Activated CD4-positive, alpha-beta T cell treated with anti-CD3 and anti-CD28 coated beads for 24 hours (primary cell): ENCODE measurements at places on chromosomes 13 and 19.

GRCh38 chr19:3054972-3055740, 7.1 kb downstream of the TLE5 start:
- no peak for DNase-seq

DNA sequence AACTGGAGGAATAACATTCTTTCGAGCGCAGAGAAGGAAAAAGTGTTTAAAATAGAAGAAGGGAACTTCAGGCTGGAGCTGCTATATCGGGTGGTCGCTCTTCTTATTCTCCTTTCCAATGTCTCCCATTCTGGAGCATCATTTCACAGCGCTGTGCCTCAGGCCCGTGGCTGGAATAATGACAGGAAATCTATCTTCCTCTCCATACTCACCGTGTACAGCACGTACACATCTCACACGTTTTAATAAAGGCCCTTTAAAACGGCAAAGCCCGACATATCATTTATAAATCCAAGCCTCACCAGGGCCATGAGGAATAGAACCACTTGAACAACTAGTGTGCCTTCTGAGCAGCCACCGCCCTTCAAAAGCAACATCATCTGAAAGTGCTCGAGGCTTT, 264.4 kb downstream of the TEX29 start:
- no peak for DNase-seq

GRCh38 chr19:47104680-47105079, 8.9 kb downstream of the ZC3H4 start:
- no peak for DNase-seq

- no peak for DNase-seq
Observed at GRCh38 chr13:23692816-23693215, 122.6 kb downstream of the TNFRSF19 start.

GRCh38 chr19:7787602-7788177, 24.6 kb downstream of the CLEC4M start:
- DNase-seq: no peak

DNA sequence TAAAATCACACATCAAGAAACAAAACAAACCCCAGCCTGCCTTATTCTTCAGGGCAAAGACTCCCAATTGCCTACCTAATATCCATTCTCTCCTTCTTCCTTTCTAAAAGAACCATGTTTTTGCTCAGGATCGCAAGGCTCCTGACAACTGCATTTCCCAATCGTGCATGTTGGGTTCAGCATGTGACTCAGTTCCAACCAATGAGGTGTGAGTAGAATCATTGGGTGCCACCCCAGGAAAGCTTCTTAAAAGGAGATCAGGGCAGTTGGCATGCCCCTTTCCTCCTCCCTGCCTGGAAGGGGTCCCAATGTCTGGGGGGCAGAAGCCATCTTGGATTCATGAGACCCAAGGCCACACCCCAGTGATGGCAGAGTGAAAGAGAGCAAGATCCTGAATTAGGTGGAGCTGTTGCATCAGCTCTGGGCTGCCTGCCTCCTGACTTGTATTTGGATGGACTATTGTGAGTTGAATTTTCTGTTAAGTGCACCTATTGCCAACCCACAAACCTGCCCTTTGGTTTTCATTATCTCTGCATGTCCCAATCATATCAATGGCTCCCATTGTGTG, 26.0 kb upstream of the UBAC2 start:
- DNase-seq: no peak

DNA sequence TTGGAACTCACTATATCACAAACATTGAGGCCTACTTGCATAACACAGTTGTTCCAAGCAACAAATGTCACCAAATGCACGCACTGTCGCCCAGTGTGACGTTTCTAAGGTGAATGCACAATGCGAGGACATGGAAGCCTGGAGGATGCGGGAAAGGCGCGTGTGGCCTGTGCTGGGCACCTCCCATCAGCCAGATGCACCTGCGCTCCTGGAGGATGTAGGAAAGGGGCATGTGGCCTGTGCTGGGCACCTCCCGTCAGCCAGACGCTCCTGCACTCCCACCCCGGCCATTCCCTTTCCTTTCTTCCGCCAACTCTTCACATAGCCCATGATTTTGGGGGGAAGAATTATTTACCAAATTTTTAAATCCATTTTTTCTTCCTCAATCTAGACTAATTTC, 202.4 kb upstream of the SOX1 start:
- DNase-seq: no peak

DNA sequence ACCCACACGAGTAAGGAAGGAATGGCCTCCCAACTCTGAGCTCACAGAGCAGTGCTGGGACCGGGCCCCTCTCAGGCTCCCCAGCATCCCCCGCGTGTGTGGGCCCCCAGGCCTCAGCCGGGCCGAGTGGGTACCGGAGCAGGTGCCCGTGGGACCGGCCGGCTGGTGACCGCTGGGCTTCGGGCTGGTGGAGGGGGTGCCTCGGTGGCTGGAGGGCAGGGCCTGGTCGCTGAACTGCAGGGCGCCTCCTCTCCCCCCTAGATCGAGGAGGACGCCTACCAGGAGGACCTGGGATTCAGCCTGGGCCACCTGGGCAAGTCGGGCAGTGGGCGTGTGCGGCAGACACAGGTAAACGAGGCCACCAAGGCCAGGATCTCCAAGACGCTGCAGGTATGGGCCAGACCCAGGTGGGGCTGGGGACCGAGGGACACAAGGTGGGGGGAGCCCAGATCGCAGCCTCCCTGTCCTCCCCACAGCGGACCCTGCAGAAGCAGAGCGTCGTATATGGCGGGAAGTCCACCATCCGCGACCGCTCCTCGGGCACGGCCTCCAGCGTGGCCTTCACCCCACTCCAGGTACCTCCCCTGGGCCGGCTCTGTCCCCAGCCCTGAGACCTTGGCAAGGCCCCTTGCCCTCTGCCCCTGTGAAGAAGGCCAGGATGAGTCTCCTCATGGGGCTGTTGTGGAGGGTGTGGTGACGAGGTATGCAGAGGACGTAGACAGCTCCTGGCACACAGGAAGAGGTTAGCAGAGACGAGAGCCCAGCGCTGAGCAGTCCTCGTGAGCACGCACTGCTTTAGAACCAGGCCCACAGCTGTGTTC, 8.6 kb upstream of the CNOT3 start:
- DNase-seq: no peak

DNA sequence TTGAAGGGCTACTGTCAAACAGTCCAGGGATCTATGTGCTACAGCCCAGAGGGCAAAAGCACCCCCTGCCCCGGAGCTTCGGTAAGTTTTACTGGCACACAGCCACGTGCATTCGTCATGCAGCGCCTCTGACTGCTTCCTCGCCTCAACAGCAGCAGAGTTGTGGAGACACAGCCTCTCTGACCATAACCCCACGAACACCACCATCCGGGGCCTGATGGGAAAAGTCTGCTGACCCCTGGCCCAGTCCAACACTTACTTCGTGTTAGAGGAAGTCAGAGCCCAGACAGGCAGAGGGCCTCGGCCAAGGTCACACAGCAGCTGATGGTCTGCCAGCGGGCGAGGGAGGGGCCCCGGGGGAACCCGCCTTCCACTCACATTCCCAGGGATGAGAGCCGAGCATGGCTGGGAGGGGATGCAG, 5.1 kb downstream of the CBARP start:
- no peak for DNase-seq

DNA sequence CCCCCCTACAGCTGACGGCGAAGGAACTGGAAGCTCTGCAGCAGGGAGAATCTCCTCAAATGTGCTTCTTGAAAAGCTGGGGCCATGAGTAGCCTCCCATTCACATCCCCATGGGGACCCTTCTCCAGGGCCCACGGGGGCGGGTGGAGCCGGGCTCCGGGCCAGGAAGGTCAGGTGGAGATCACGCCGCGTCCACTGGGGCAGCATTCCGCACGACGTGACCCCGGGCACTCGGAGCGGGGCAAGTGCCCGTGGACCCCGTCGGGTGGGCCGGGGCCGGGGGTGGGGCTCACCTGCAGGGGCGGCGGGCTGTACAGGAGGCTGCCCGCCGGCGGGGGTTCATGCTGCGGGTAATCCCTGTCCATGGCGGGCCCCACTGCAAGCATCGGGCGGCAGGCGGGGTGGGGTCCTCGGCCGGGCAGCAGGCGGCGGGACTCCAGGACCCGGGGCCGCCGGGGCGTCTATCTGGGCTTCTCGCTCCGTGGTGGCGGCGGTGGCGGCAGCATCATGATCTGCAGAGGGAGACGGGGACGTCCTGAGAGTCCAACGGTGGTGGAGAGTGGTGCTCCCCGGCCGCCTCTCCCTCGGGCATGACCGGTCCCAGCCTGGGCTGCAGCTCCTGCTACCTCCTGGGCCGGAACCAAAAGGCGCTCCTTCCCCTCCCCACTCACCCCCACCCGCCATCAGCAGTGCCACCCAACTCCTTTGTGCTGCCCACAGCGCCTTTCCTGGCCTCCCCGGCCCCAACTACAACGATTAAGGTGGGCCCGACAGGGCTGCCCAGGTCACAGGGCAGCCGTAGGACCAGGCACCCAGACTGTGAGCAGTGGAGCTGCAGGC, 20.0 kb downstream of the SBNO2 start:
- DNase-seq: no peak

DNA sequence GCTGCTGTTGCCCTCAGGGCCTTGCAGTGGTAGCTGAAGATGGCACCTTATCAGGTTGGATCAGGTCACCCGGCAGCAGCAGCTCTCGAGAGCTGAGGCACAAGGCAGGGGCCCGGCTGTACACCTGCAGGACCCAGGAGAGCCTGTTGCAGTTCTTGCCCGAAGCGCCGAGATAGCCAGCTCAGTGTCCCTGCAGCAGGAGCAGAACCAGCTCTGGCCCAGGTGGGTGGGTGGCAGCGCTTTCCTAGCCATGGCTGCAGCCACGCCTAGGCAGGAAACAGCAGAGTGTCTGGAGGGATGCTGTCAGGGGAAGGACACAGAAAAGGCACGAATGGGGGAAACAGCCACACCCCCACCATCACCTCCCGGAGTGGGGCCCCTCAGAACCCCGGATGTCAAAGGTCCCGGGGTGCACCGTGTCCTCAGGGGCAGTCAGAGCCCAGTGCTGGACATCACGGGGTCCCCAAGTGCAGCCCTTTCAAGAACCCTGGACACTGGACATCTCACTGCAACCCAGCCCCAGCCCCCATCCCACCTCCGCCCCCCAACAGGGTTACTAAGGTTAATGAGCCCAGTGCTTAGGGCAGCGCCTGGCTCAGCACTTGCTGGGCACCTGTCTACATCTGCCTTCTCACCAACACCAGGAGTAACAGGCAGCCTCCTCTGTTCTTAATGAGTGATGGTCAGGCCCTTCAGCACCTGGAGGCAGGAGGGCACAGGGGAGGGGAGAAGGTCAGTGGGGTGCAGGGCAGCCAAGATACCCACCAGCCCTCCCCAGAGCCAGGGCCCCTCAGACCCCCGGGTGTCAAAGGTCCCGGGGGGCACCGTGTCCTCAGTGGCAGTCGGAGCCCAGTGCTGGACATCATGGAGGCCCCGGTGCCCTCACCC, 8.7 kb downstream of the ACP4 start:
- no peak for DNase-seq

- no peak for DNase-seq
Observed at GRCh38 chr13:28753208-28753892, 34.6 kb upstream of the SLC46A3 start.

DNA sequence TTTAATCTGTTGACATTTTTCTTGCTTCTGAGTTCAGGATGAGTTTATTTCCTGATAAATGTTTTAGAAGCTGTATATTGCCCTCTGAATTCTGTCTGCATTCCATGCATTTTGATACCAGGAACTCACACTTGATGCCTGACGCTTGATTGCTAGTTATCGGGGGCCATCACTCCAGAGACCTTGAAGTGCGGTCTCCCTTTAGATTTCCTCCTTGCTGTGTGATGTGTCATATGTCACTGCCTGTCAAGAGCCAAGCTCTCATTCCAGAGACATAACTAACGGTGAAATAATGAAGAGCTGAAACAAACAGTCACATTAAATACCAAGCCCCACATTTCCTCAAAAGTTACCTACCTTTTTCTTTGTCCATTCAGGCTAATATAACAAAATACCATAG, 155.5 kb downstream of the TNFSF13B start:
- DNase-seq: no peak

GRCh38 chr13:60654415-60654814, 257.4 kb downstream of the TDRD3 start:
- DNase-seq: no peak

- DNase-seq: no peak
Observed at GRCh38 chr13:70098669-70099068, 9.0 kb upstream of the ATXN8OS start.

- no peak for DNase-seq
Observed at GRCh38 chr19:7788178-7788932, 25.3 kb downstream of the CLEC4M start.

DNA sequence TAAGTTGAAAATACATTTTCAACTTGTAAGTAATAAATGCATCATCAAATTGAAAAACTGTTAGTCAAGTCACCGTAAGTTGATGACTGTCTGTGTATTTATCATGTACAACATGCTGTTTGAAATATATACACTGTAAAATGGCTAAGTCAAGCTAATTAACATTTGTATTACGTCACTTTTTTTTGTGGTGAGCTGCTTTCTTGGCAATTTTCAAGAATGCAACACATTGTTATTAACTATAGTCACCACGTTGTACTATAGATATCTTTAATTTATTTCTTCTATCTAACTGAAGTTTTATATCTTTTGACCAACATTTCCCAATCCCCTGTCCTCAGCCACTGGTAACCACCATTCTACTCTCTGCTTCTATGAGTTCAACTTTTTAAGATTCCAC, 57.0 kb downstream of the RBM26 start:
- DNase-seq: no peak

DNA sequence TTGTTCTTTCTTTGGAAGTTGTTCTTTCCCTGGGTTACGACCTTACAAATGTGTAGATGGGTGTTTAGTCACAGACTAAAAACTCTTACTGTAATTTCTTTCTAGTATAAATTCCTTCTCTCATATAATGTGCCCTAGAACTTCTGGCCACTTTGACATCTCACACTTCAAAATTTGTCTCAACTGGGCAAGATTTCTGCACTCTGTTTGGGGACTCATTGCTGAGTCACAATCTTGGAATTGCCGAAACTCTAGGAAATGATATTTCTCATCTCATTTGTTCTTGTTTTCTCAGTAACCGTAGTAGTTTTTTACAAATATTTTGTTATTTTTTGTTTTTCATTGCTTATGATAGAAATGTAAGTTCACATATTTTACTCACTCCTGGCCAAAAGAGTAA, 2523.2 kb upstream of the PCDH20 start:
- DNase-seq: no peak

DNA sequence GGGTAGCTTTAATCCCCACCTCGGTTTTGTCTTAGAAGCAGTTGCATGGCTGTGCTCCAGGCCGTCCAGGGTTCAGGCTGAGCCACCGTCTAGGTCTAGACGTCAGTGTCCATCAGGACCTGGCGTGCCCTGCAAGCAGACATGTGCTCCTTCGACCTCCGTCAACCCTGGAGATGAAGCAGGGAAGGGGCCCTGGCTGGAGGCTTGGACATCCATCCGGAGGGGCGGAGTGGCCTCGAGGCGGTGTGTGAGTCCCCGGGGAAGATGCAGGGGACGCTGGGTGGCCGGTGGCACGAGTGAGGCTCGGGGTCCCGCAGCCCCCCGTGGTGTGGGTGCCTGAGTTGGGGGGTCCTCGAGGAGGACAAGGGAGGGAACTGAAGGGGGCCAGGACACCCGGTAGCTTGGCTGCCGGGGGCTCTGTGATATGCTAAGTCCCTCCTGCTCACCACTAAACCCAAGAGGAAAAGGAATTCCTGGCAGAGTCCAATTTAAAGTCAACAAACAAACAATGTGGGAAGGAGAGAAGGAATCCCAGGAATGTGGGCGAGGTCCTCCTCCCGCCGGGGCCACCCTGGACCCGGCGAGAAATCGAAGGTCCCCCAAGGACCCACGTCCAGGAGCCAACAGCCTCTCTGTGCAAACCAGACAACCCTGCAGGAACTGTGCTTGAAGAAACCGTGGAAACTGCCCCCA, 14.9 kb upstream of the PTBP1 start:
- DNase-seq: no peak

- no peak for DNase-seq
Observed at GRCh38 chr19:8025316-8025715, 19.9 kb upstream of the ELAVL1 start.

- no peak for DNase-seq
Observed at GRCh38 chr19:38268539-38268938, 4.2 kb downstream of the SPINT2 start.
